ENCODE measurements at places on chromosomes 6 and 20. TPM values are rescaled to one million over a fixed set of nuclear protein-coding genes. Genes with fewer than 3 reads are reported as not detected.

CSE1L gene
- total RNA-seq = 96.8 TPM

SYCP2 gene
- total RNA-seq = 0.50 TPM

SOX4 gene
- total RNA-seq = 11.8 TPM

CNR1 gene
- 0.55 TPM for total RNA-seq

GPLD1 gene
- 1.3 TPM for total RNA-seq

HLA-DRA gene
- total RNA-seq = not detected

SULF2 gene
- total RNA-seq = 23.4 TPM

CTCFL gene
- 0.06 TPM for total RNA-seq

VGLL2 gene
- not detected for total RNA-seq
